ENCODE measurements at places on chromosomes 7 and 10. TPM values are rescaled to one million over a fixed set of nuclear protein-coding genes. Genes with fewer than 3 reads are reported as not detected.

The NUP205 gene
- 56.8 TPM for total RNA-seq

The PPP1R17 gene
- not detected for total RNA-seq

The SEMA3E gene
- 0.18 TPM for total RNA-seq

The EBLN1 gene
- total RNA-seq = not detected

The VGF gene
- 3.0 TPM for total RNA-seq

The ARHGEF5 gene
- total RNA-seq = 0.89 TPM

The SOSTDC1 gene
- 0.05 TPM for total RNA-seq

The BHLHA15 gene
- 1.3 TPM for total RNA-seq

The LIPM gene
- not detected for total RNA-seq

The COL1A2 gene
- total RNA-seq = 7,304 TPM

The GPAM gene
- 61.5 TPM for total RNA-seq

The SLC26A3 gene
- total RNA-seq = not detected

The NEUROG3 gene
- total RNA-seq = not detected

The PROSER2 gene
- 0.92 TPM for total RNA-seq

The JCAD gene
- total RNA-seq = 91.2 TPM

The FZD1 gene
- 8.3 TPM for total RNA-seq

The ANKRD30A gene
- not detected for total RNA-seq

The CCDC3 gene
- 0.05 TPM for total RNA-seq

The TIMM23 gene
- 65.6 TPM for total RNA-seq

The FOXK1 gene
- total RNA-seq = 25.5 TPM

The TIMM23B gene
- 22.9 TPM for total RNA-seq
